Activated CD4-positive, alpha-beta T cell treated with anti-CD3 and anti-CD28 coated beads for 4 hours (primary cell): ENCODE measurements at places on chromosomes 5 and 9.
A peak's percentile ranks its signal among the peaks of the same experiment; 100 is the strongest.

GRCh38 chr5:116645627-116646026, 71.0 kb upstream of the SEMA6A start:
- DNase-seq: no peak

GRCh38 chr9:135474915-135475314, 4.7 kb upstream of the PPP1R26 start:
- no peak for DNase-seq

DNA sequence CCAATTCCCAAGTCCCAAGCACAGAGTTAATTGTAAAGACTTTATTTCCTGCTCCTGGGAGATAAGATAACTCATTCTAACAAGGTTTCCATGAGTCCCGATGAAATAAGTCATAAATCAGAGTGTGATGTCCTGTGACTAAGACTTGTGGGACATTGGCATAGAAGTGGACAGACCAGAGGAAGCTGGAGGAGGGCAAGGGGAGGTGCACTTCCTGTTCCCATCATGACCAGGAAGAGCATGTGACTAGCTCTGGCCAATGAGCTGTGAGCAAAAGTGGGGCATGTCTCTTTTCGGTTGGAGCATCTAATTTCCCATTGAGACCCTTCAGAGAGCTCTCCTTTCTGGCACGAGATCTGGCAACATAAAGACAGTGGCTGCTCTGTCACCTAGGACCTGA, 100.4 kb downstream of the ZNF354C start:
- DNase-seq: no peak

DNA sequence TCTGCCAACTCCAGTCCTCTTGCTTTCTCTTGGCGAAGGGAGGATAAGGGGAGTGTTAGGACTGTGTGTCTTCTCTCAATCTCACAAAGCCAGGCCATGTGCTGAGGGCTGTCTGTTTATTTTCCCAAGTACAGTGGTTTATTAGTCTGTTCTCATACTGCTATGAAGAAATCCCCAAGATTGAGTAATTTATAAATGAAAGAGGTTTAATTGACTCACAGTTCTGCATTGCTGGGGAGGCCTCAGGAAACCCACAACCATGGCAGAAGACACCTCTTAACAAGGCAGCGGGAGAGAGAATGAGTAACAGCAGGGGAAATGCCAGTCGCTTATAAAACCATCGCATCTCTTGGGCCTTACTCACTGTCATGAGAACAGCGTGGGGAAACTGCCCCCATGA, 36.2 kb upstream of the CKS2 start:
- no peak for DNase-seq

DNA sequence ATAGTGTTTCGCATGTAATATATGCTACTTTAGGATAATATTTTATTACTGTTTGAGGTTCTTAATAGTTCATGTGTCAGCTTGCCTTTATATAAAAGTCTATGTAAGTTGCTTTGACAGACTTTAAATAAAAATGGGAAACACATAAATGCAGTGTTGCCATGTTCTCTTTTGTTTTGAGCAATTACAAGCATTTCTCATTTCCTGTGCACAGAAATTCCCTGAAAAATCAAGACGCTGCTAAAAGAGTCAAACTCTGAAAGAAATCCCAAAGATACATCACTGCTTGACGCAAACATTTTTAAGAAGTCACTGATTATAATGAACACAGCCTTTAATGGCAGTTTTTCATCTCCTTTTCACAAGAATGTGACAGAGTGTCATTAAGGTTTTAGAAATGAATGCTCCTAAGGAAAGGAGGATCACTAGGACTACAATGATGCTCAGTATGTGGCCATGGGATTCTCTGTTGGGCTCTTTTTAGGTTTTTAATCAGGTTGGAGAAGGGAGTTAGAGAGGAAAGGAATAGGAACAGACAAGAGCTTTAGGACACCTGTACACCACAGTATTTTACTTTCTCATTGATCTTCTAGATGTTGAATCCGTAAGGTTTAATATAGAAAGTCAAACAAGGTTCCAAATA, 29.4 kb downstream of the ZCCHC7 start:
- no peak for DNase-seq

DNA sequence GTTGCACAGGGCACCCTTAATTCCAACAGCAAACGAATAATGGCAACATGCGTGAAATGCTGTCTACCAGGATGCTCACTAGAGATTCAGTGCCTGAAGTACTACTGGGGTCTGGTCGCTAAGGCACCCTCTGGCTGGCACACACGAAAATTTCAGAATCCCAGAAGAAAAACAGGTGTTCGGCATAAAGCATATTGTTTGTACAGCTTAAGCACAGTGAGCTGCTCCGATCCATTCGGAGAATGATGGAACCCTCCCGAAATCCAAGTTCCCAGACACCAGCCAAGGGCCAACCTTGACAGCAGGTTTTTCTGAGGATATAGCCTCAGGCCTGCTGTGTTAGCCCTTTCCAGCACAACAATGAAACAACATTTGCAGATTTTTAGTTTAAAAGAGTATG, 61.4 kb upstream of the ALDH1B1 start:
- DNase-seq: no peak

GRCh38 chr5:72393052-72393451, 72.9 kb downstream of the PTCD2 start:
- no peak for DNase-seq

GRCh38 chr9:98034593-98035546, 21.7 kb upstream of the NANS start:
- DNase-seq: peak; percentile 96

DNA sequence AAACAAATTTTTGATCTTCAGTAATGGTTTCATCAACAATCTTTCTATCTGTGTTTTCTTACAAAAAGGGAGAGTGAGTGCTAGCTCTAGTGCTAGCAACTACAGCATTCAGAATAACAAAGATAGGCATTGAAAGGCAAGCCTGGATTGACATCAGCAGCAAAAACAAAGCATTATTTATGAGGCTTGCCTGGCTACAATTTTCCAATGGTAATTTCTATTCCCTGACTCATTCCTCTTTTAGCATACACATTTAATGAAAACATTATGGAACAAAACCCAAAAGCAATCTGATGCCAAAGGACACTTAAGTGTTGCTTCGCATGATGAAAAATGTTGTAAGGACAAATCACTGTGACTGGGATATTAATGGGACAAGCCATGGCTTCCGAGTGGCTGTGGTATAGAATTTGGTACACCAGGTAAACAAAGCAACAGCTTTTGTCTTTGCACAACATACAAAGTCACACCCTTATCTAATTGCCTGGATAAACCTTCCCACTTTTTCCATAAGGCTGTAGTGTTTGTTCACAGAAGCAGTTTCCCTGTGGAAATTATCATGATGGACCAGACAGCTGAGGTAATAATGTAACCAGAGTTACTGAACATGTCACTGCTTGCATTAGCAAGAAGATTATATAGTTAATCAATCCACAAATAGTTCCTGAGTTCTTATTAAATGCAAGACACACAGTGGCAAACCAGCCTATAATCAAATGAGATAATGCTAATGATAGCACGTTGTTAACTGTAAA, 179.8 kb upstream of the EDIL3 start:
- no peak for DNase-seq

DNA sequence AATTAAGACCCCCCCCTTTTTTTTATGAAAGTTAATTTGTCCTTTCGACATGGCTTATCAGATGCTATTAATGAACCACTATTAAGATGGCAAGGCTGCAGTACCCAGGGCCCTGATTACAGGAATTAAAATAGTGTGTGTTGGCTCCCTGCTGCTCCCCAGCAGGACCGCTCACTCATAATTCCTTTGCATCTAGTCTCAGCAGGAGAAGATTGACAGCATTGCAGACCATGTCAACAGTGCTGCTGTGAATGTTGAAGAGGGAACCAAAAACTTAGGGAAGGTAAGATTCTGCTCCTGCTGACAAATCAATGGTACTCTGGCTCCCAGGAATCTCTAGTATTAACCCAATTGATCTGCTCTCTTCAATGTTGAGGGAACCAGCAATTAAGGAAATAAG, 61.0 kb downstream of the STX17 start:
- DNase-seq: no peak

DNA sequence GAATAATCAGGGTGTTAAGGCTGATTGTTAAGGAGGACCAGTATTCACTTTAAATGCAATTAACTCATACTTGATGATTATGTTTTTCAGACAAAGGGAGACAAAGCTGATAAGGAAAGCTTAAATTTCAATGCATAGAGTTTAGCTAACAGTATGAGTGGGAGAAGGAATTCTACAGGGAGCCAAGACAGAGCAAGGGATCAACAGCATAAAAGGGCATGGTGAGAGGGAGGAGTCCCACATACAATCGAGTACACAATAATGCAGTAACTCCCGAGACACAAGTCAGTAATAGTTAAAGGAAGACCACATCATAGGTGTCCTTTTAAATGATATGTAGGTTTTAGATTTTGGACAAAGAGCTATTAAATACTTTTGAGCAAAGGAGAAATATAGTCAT, 191.7 kb upstream of the PTPRD start:
- no peak for DNase-seq

DNA sequence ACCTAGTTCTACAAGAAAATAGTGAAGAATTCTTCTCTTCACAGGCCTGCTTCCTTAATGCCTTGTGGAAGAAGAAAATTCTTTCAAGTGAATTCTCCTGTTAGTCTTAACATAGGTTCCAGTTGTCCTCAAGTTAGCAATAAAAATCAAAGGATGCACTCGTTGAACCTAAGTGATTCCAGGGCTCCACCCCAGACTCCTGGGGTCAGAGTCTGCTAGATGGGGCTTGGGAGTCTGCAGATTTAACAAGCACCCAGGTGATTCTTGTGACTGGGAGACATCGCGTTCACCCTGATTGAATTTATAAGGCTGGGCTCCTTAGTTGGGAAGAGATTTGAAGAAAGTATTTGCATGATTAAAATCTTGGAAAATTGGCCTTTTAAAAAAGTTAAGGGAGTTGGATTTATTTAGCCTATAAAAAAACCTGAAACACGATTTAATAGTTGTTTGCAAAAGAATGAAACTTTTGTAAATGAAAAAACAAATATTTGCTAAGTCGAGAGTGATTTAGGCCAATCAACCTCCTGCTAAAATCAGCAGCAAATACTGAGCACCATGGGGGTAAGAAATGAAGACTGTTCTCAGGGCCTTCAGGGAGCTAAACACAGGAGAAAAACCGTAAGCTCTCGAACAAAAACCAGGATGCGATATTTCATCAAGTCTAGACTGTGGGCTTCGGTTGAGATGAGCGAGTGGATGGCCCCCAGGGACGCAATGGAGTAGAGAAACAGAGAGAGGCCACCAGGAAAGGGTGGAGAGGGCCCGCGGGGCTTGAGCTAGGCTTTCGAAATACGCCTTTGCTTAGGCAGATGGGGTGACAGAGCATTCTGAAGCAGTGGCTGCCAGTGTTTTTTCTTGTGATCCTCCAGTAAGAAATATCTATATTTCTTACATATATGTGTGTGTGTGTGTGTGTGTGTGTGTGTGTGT, 86.9 kb upstream of the TTC23L start:
- DNase-seq: no peak

- DNase-seq: no peak
Observed at GRCh38 chr5:98130261-98131035, 643.0 kb upstream of the RGMB start.

GRCh38 chr9:93963969-93964368, 8.8 kb upstream of the BARX1 start:
- DNase-seq: no peak

DNA sequence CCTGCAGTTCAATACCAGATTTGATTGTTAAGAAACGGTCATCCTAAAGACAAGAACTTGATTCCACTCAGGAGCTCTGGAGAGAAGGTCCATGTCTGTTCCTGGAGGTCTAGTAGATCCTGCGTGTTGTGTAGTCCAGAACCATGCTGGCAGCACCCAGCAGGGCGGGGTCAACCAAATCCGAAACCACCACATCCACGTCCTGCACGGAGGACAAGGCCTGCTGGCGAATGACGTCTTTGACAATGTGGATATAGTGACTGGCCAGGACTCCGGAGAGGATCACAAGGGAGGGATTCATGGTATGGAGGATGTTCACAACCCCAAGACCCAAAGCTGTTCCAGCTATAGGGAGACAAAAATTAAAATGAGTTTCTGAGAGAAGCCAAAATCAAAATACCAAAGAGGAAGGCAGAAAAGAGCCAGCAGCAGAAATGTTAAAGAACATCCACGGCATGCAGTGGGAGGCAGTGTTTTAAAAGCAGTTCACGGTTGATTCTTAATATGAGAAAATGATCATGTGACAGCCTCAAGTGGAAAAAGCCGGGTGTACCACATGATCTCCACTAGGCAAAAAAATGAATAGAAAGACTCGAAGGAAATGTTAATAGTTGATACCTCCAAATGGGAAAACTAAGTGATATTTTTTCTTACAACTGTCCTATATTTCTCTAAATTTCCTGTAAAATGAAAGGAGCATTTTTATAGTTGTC, 26.7 kb downstream of the CLTA start:
- DNase-seq: no peak

DNA sequence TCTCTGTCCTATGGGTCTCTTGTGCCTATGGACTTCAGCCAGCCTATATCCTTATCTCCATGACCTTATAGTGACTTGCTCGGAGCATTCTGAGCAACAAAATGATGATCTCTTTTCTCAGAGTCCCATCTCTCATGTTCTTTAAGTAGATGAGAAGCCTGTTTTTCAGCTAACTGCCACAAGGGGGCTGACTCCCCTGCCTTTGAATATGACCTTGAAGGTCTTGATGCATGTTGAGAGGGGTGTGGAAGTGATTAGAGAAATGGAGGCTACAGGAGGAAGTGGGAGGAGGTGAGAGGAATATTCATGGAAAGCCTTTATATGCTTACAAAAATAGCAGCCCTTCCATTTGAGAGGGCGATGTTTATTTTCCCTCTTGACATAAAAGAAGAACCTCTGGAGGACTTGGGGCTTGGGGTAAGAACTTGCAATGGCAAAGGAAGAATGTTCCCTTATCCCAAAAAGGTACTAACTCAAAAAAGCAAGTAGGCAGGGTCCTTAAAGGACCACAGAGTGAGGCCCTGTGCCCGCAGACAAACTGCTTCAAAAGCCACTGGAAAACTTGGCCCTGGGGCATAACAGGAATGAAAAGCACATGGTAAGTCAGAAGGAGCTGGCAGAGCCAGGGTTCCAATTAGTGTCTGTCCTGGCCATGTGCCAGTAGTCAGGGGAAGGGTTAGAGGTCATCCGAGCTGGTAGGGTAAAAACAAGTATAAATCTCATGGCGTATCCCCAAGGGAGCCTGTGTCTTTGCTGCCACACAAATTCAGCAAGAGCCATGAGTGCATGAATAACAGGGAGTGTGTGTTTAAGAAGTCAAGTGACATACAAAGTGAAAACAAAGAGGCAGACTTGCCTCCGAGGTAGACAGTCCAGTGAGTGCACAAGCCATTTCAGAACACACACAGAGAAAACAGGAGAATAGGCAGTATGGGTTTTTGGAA, 39.1 kb downstream of the FGD3 start:
- peak; percentile 70 for DNase-seq

DNA sequence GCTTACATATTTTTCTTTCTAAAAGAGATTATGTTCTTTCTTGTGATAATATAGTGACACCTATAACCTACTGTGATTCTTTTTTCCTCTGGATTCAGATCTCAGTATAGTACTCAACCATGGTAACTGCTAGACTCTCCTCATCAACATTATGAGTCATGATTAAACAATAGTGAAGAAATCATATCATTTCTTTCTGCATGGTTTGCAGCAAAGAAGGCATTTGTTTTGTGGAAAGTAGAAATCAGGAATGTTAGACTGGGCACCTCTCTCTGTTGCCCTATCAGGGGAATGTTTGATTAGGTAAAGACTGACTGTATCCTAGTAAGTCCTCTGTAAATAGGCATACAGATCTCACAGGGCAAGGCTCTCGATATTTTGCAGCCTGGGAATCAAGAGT, 25.6 kb upstream of the SMC2 start:
- no peak for DNase-seq
